Stromal cell of bone marrow (primary cell): ENCODE measurements at places on chromosomes 2 and 18.

DNA sequence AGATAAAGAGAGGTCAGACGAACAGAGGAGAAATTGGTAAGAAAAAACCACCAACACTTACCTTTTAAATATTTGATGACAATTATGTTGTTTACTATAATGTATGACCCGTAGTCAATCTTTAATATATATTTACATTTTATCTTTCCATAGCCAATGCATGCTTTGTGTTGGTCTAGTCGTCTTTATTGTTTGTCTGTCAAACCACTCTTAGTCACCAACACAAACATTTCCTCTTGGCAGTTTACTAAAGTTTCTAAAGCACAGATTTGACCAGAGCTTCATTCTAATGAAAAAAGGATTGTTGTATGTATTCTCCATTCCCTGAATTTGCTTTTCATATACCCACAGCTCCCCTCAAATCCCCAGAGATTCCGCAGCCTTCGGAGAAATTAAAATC lies 784.7 kb upstream of the PIK3C3 start:
- no peak for DNase-seq

DNA sequence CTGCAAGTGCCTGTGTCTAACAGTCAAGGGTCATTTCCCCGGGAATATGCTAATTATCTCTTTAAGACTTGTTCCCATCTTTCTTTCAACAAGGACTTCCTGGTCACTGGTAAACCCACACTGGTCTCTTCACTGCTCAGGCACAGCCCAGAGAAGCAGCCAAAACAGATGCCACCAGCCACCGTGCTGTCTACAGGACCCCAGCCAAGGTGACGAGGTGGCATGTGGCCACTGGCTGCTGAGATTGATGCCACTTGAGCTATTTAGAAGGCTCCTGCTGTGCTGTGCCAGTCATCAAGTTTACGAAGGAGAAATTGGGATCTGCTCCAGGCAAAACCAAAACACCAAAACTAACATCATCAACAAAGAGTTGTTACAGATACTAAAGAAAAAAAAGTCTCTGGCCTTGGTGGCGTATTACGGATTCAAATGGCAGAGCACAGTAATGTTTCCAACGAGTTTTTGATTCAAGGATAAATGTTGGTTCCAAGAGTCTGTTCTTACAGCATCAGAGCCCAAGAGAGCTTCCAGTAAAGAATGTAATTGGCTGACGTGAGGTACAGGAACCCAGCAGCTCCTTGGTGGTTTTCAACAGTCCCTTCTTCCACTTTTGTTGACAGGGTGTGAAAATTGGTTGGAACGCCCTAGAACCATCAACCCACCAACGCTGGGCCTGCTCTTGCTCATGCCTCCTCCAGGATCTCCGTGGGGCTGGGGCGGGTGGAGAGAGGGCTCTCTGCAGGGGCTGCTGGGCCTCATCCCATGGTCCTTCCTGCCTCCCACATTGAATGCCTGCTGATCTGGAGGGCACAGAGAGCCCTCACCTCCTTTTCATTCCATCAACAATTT lies 63.7 kb upstream of the ZCCHC2 start:
- no peak for DNase-seq

DNA sequence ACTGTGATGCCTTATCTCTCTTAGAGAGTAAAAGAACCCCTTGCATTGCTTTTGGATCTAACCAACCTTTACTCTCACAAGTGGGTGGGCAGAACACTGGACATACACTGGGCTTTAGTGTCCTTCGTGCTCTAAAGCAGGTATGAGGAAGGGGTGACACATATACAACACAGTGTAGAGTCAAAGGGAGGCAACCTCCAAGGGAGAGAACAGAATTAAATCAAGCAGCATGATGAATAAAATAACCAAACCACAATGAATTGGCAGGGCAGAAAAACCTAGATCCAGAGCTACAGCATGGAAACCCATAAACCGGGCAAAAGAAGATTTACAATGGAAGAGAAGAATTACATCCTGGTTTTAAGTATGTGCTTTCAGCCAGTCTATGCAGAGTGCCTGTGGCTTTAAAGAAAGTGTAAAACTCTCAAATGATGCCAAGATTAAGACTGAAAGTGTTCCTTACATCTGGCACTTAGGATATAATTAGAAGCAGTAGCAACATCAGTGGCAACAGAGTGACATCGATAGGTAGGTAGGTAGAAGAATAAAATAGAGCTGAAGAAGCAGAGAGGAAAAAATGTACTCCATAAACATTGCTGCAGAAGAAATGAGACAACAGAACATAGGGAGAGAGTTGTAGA lies 191.7 kb upstream of the ZC3H15 start:
- no peak for DNase-seq

DNA sequence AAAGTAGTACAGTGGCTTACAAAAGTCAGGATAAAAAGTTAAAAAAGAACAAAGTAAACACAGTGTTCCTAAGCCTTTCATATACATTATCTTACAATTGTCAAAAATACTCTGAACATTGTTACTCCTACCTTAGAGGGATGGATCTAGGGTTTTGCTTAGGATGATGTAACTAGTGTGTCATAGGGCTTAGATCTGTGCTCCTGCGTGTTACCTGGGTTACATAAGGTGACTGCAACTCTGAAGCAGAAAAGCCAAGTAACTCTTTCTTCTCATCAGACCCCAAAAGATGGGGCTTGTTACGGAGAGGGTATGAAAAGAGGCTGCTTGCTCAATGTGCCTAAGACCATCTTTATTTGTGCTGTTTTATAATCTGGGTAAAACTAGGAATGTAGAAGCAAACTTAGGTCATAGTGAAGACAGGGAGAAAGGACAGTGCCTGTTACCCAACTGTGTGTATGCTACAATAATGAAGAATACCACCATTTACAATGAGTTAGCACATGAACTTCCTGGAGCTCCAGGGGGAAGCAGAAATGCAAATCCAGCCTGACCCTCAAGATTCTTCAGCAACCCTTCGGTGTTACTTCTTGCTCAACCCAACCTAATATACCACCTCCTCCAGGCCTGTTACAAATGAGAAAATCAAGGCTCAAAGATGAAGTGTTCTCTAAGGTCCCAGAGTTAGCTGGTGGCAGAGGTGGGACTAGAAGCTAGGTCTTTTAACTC lies 42.0 kb upstream of the STK17B start:
- no peak for DNase-seq

GRCh38 chr18:37570336-37570930 lies 4.8 kb upstream of the CELF4 start:
- DNase-seq: no peak

GRCh38 chr18:65288908-65289307 lies 461.9 kb upstream of the CDH7 start:
- DNase-seq: no peak

GRCh38 chr2:119024152-119024551 lies 82.2 kb downstream of the MARCO start:
- no peak for DNase-seq

GRCh38 chr2:214995926-214996670 lies 142.3 kb downstream of the ABCA12 start:
- DNase-seq: no peak

- no peak for DNase-seq
Observed at GRCh38 chr2:126507425-126507911, 148.5 kb upstream of the GYPC start.

- DNase-seq: no peak
Observed at GRCh38 chr2:96710985-96711384, 28.9 kb downstream of the LMAN2L start.

- no peak for DNase-seq
Observed at GRCh38 chr2:240893363-240893844, 2.6 kb downstream of the MAB21L4 start.

GRCh38 chr2:149087751-149088150 lies 49.3 kb downstream of the LYPD6B start:
- DNase-seq: no peak

DNA sequence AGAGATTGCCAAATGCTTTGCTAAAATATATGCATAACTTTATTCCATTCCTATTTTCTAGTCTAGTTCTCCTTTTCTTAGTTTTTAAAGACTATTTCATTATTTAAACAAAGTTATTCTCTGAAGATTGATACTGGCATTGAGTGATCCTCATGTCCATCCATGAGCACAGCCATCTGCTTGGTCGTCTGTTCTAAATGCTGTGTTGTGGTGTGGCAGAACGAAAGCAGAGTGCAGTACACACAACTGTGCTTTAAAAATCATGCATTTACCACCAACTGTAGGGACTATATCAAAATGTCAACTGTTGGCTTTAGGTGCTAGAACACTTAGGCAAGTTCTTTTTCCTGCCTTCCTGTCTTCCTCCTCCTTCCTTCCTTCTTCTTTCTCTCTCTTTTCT lies 226.6 kb downstream of the ACKR3 start:
- no peak for DNase-seq
